A673 (cell line): ENCODE measurements at places on chromosomes 13 and 19. TPM values are rescaled to one million over a fixed set of nuclear protein-coding genes. Genes with fewer than 3 reads are reported as not detected.
A peak's percentile ranks its signal among the peaks of the same experiment; 100 is the strongest.

GRCh38 chr13:24887759-24888158, 123.8 kb downstream of the RNF17 start:
- no peaks in the 10 kb centered on the region for H3K4me1 ChIP-seq
- peaks cover 15% of the 10 kb centered on the region for H3K36me3 ChIP-seq
- no peak for DNase-seq

OR7D2 gene
- total RNA-seq, result not detected in 2 replicates

LCP1 gene
- total RNA-seq, result 6.2 and 9.1 TPM in 2 replicates

GRCh38 chr13:114063545-114064449, 68.6 kb downstream of the RASA3 start:
- H3K27me3 ChIP-seq, result no peaks in the 10 kb centered on the region
- peak overlapping the region; percentile 82 for H3K27ac ChIP-seq
- no peaks in the 10 kb centered on the region for H3K36me3 ChIP-seq
- no peak overlapping the region for H3K4me3 ChIP-seq

KASH5 gene
- 0.37 TPM in 1 of 2 replicates, not detected in the other for total RNA-seq

SLC7A10 gene
- 0.17 and 0.28 TPM in 2 replicates for total RNA-seq

DNA sequence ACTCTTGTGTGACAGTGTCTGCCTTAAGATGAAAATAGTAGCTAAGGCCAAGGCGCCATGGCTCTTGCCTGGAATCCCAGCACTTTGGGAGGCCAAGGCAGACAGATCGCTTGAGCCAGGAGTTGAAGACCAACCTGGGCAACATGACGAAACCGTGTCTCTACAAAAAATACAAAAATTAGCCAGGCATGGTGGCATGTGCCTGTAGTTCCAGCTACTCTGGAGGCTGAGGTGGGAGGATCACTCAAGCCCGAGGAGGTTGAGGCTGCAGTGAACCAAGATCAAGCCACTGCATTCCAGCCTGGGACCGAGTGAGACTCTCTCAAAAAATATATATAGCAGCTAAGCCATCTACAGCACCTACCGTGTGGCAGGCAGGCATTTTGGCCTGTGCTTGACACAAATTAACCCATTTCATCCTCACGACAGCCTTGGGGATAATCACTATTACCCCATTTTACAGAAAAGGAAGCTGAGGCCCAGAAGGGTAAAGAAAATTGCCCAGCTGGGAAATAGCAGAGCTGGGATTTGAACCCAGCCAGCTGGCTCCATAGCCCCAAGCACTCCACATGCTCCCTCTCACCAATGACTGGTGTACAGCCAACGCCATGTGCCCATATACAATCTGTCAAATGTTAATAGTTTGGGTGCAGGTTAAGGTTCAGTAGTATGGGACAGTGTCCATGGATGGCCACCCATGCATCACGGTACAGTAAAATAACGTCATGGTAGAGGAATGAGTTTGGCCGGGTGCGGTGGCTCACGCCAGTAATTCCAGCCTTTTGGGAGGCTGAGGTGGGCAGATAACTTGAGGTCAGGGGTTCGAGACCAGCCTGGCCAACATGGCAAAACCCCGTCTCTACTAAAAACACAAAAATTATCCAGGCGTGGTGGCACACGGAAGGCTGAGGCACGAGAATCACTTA, 3.1 kb downstream of the SLC1A5 start:
- peaks cover 49% of the 10 kb centered on the region for H3K36me3 ChIP-seq
- peaks cover 24% of the 10 kb centered on the region for H3K4me1 ChIP-seq
- no peak for DNase-seq
- no peaks in the 10 kb centered on the region for H3K27me3 ChIP-seq
- H3K27ac ChIP-seq, result peak overlapping the region; percentile 92
- peak overlapping the region; percentile 99 for H3K4me3 ChIP-seq

- H3K4me1 ChIP-seq, result no peaks in the 10 kb centered on the region
- no peak overlapping the region for H3K4me3 ChIP-seq
- H3K27ac ChIP-seq, result no peak overlapping the region
- H3K27me3 ChIP-seq, result no peaks in the 10 kb centered on the region
- no peak for DNase-seq
These were observed 592.0 kb upstream of the KLF12 start for GRCh38 chr13:74726206-74726605.

NDUFA11 gene
- 290 and 298 TPM in 2 replicates for total RNA-seq

CASP14 gene
- not detected in 2 replicates for total RNA-seq

DNA sequence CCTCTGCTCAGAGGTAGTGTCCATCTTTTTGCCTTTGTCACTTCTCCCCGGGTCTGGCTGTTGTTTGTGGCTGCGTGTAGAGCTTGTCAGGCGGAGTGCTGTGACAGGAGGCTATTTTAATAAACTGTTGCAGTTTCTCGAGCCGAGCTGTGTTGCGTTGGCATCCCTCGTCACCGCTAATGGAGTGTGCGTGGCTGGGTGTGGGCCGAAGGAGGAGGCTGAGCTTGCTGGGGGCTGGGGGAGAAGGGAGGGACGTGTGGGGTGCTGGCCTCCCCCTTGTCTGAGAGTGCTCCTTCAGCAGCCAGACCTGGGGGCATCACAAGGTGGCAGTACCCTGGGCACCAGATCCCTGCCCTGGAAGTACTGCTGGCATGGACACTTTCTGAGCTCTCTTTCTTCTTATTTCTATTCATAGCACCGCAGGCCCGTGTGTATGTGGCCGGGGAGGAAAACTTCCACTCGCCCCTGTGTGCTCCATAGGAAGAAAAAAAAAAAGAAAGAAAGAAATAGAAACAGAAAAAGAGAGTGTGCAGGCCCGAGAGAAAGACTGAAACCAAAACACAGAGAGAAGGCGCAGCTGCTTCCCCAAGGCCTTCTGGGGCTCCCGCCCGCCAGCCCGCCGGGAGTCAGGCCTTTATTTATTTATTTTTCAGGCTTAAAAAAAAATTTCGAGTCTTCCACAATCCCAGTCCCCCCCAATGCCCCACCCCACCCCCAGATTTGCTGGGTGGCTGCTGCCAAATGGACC, 27.0 kb downstream of the NFIX start:
- H3K36me3 ChIP-seq, result peaks cover 4% of the 10 kb centered on the region
- DNase-seq, result no peak
- peak overlapping the region; percentile 51 for H3K4me3 ChIP-seq
- H3K27ac ChIP-seq, result peak overlapping the region; percentile 84
- no peaks in the 10 kb centered on the region for H3K27me3 ChIP-seq

DNA sequence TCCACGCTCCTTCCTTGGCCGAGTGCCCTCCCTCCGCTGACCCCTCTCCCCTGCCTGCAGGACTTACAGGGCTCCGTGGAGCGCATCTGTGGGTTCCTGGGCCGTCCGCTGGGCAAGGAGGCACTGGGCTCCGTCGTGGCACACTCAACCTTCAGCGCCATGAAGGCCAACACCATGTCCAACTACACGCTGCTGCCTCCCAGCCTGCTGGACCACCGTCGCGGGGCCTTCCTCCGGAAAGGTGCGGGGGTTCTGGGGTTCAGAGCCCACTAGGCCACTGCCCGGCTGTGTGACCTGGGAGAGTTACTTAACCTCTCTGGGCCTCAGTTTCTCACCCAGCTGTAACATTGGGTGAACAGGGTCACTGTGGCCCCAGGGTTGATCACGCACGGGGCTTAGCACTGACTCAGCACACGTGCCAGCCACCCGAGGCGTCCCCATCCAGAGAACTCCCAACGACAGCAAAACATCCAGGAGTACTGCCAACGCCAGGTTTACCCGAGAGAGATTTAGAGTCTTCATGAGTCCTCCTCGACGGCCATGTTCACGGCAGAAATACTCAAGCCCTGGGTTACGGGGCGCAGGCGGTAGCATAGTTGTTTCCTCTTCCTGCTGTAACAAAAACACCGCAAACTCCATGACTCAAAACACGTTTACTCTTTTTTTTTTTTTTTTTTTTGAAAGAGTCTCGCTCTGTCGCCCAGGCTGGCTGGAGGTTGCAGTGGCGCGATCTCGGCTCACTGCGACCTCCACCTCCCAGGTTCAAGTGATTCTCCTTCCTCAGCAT, 9.7 kb upstream of the SPACA4 start:
- H3K27ac ChIP-seq, result no peak overlapping the region
- H3K4me3 ChIP-seq, result no peak overlapping the region

DNA sequence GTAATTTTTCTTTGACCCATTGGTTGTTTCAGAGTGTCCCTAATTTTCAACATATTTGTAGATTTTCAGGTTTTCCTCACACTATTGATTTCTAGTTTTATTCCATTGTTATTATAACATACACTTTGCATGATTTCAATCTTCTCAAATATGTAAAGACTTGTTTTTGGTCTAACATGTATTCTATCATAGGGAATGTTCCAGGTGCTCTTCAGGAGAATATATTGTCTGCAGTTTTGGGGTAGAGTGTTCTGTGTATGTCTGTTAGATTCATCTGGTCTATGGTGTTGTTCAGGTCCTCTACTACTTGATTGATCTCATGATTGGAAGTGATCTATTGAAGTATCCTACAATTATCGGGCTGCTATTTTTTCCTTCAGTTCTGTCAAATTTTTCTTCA, 440.9 kb upstream of the MIR17HG start:
- H3K27ac ChIP-seq, result no peak overlapping the region
- H3K4me3 ChIP-seq, result no peak overlapping the region
- H3K36me3 ChIP-seq, result no peaks in the 10 kb centered on the region
- no peaks in the 10 kb centered on the region for H3K27me3 ChIP-seq
- H3K4me1 ChIP-seq, result no peaks in the 10 kb centered on the region

DNA sequence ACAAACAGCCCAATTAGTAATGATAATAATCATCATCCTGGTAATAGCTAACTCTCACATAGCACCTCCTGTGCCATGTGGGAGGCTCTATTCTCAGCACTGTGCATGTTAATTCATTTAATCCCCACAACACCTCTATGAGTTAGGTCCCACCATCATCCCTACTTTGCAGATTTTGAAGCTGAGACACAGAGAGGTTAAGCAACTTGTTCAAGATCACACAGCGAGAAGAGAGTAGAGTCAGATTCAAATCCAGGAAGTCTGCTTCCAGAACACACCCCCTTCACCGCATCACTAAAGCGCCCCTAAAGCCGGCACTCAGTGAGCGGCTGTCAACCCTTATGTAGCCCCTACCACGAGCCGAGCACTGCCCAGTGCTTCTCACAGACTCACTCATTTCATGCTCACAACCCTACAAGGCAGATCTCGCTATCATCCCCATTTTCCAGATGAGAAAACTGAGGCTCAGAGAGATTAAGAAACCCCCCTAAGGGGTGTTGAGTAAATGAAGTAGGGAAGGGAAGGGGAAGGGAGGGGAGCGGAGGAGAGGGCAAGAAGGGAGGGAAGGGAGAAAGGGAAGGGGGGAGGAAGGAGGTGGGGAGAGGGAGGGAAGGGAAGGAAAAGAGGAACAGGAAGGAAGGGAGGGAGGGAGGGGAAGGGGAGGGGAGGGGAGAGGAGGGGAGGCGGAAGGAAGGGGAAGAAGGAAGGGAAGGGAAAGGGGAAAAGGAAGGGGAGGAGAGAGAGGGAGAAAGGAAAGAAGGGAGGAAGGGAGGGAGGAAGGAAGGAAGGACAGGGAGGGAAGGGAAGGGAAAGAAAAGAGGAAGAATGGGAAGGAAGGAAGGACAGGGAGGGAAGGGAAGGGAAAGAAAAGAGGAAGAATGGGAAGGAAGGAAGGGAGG, 16.4 kb downstream of the EMP3 start:
- H3K4me3 ChIP-seq, result no peak overlapping the region
- no peak overlapping the region for H3K27ac ChIP-seq
- no peaks in the 10 kb centered on the region for H3K4me1 ChIP-seq
- no peaks in the 10 kb centered on the region for H3K36me3 ChIP-seq
- no peak for DNase-seq

SIGLEC8 gene
- not detected in 2 replicates for total RNA-seq

HAUS5 gene
- total RNA-seq, result 31.1 and 33.5 TPM in 2 replicates

- no peak overlapping the region for H3K27ac ChIP-seq
- peaks cover 6% of the 10 kb centered on the region for H3K36me3 ChIP-seq
- DNase-seq, result no peak
These were observed 4.5 kb downstream of the CLPTM1 start for GRCh38 chr19:44959691-44960090.
